Renal pelvis (tissue), 12 donors: ENCODE measurements at places on chromosomes 13 and 19.

DNA sequence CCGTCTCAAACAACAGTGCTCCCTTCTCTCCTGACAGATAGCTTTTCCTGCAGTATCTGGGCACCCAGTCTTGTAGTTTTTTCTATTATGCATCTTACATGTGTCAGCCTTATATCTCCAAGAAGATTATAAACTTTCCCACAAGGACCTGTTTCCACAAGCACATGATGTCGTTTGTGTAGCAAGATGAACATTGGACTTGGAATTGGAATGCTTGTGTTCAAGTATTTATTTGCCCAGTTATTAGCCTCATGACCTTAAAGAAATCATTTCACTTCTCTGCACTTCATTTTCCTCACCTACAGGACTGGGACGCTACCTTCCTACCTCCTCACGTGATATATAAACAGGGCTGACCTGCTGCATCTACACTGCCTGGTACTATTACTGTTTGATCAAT is 21.5 kb downstream of the SHISA2 start:
- DNase-seq, result no peak

GRCh38 chr13:46572752-46573431 is 19.9 kb downstream of the LRCH1 start:
- no peak for DNase-seq

- DNase-seq, result no peak
These were observed 373.2 kb downstream of the PCDH17 start for GRCh38 chr13:58004751-58005150.

DNA sequence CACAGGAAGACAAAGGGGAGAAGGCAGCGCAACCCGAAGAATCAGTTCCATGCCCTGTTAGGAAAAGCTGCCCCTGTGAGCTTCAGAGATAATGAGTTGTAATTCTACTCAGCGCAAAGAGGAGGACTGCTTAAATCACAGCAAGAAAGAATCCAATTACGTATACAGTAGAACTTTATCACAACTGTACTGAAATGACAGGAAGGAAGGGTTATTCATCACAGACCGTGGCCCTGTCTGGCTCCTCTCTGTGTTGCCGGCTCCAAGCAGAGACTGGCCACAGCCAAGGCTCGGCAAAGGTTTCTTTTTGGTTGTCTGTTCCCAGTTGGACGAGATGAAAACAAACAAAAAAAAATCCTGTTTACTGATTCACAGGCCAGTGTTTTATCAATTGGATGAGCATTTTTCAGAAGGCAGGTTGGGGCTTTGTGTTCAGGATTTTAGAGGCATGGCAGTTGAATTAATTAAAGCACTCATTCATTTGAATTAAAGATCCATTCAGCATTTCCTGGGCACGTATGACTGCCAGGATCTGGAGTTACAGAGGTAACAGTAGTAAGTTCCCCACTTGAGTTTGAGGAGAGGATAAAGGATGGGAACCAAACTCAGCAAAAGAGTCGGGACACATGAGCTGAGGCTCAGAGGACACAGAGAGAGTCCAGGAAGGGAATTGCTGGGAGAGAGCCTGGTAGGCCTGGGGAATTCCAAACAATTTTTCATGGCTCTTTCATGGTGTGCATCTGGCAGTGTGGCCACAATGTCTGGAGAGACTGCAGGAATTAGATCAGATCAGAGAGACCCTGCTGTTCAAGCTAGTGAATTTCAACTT is 341.0 kb downstream of the DNAJC15 start:
- DNase-seq, result peak; percentile 38

DNA sequence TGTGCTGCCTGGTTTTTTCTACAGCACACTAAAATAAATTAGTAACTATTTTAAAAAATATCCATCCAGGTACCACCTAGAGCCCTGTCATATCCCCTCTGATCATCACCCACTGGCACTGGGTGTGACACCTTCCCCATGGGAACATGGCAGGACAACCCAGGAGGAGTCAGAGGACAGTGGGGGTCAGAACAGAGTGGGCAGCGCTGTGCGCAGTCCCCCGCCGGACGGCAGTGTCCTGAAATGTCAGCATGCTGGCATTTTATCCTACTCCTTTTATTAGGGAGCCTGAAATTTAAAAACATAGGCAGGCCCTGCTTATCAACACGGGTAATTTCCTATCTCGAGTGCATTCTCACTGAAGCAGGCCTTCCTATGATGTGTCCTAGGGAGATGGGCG is 42.1 kb upstream of the GAS6 start:
- no peak for DNase-seq

GRCh38 chr13:71469626-71470025 is 397.4 kb downstream of the DACH1 start:
- DNase-seq, result no peak

DNA sequence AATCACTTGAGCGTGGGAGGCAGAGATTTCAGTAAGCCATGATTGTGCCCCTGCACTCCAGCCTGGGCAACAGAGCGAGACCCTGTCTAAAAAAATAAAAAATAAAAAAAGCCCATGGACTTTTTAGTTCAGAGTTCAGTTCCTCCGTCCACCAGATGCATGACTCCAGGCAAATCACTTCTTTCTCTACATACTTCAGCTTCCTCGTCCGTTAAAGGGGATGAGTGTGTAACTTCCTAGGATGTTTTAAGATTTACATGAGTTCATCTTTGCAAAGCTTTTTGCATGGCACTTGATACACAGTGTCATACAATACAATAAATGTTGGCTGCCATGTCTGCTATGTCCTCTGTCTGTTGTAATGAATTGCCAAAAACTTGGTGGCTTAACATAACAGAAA is 10.0 kb upstream of the FFAR2 start:
- no peak for DNase-seq

DNA sequence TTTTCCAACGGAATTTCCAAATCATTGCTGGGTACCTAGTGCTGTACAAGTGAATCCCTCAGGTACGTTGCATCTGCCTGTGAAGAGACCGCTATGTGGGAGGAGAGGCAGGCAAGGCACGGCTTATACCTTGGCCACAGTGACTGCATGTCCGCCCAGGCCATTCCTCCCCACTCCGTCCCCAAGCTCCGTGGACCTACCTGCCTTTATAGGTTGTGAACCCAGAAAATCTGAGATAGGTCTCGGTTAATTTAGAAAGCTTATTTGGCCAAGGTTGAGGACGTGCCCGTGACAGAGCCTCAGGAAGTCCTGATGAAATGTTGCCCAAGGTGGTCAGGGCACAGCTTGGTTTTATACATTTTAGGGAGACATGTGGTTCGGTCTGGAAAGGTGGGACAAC is 218.5 kb upstream of the TSHZ3 start:
- DNase-seq, result no peak

- no peak for DNase-seq
These were observed 2.9 kb upstream of the GPR18 start for GRCh38 chr13:99261059-99261458.

DNA sequence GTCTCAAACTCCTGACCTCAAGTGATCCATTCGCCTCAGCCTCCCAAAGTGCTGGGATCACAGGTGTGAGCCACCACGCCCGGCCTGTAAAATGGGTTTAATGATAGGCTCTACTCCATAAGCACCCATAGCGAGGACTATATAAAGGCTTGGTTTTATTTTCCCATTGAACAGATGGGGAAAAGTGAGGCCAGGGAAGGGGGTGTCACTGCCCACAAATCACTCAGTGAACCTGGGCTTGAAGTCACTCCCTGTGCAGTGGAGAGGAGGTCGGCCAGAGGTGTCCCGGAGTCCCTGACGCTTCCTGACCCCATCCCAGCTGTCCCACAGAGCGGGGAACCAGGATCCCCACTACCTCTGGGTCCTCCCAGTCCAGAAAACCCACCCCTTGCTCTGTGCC is 14.9 kb downstream of the TLE2 start:
- DNase-seq, result no peak

- no peak for DNase-seq
These were observed 123.5 kb upstream of the CACNA1A start for GRCh38 chr19:13629687-13630357.
